ENCODE measurements at places on chromosomes 7 and 10.

- no peak for DNase-seq
These were observed 25.9 kb downstream of the GRK5 start for GRCh38 chr10:119233123-119233820.

GRCh38 chr7:33128631-33128989 lies 754 bp upstream of the BBS9 start:
- no peak for DNase-seq

GRCh38 chr10:34698248-34698831 lies 116.8 kb downstream of the PARD3 start:
- DNase-seq, result no peak

DNA sequence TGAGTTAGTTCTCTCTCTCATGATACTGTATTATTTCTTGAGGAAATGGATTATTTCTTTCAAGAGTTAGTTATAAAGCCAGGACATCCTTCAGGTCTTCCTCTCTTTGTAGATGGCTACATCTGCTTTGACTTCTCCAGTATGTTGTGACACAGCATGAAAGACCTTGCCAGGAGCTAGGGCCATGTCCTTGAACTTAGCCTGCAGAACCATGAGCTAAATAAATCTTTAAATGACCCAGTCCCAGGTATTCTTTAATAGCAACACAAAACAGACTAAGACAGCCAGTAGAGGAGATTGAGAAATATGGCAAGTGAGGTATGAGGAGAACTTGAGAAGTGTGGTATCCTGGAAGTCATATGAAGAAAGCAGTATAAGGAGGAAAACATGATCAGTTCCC lies 214.9 kb upstream of the PPP1R3A start:
- DNase-seq, result no peak

GRCh38 chr10:70355051-70356021 lies 27.1 kb downstream of the LRRC20 start:
- no peak for DNase-seq

- no peak for DNase-seq
These were observed 7.0 kb upstream of the NDST2 start for GRCh38 chr10:73818402-73818801.

GRCh38 chr7:45601816-45602540 lies 27.8 kb downstream of the ADCY1 start:
- DNase-seq, result no peak

GRCh38 chr7:36216063-36216684 lies 63.1 kb downstream of the EEPD1 start:
- no peak for DNase-seq

DNA sequence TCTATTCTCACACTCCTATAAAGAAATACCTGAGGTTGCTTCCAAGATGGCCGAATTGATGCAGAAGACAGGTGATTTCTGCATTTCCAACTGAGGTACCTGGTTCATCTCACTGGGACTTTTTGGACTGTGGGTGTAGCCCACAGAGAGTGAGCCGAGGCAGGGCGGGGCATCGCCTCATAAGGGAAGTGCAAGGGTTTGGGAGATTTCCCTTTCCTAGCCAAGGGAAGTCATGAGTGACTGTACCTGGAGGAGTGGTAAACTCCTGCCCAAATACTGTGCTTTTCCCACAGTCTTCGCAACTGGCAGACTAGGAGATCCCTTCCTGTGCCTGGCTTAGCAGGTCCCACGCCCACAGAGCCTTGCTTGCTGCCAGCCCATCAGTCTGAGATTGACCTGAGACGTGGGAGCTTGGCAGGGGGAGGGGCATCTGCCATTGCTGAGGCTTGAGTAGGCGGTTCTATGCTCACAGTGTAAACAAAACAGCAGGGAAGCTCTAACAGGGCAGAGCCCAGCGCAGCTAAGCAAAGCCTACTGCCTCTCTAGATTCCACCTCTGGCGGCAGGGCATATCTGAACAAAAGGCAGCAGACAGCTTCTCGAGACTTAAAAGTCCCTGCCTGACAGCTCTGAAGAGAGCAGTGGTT lies 152.2 kb downstream of the ARL4A start:
- no peak for DNase-seq

DNA sequence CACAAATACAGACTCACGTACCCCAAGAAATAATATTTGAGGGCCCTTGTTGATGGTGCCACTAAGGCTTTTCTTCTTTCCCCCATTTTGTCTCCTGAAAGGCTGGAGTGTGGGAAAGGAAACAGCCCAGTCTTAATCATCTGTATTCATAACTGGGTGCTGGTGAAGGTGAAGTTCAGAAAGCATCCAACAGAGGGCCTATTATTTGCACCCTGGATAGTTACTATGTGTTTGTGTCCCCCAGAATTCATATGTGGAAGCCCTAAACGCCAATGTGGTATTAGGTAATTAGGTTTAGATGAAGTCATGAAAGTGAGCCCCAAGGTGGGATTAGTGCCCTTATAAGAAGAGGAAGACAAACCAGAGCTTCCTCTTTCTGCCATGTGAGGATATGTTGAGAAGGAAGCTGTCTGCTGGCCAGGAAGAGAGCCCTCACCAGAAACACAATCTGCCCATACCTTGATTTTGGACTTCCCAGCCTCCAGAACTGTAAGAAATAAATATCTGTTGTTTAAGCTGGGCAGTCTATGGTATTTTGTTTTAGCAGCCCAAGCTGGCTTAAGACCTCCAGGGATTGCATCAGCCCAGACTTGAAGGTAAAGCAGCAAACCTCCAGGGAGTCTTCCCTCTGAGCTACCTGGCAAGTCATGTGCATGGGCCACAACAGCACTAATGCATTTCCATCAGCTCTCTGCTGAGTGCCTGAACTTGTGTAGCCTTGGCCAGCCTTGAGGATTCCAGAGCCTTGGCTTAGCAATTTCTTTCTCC lies 90.0 kb upstream of the ADRB1 start:
- DNase-seq, result no peak

- no peak for DNase-seq
These were observed 803 bp upstream of the STK31 start for GRCh38 chr7:23709081-23709750.

- no peak for DNase-seq
These were observed 9.3 kb downstream of the NOD1 start for GRCh38 chr7:30469303-30469702.

DNA sequence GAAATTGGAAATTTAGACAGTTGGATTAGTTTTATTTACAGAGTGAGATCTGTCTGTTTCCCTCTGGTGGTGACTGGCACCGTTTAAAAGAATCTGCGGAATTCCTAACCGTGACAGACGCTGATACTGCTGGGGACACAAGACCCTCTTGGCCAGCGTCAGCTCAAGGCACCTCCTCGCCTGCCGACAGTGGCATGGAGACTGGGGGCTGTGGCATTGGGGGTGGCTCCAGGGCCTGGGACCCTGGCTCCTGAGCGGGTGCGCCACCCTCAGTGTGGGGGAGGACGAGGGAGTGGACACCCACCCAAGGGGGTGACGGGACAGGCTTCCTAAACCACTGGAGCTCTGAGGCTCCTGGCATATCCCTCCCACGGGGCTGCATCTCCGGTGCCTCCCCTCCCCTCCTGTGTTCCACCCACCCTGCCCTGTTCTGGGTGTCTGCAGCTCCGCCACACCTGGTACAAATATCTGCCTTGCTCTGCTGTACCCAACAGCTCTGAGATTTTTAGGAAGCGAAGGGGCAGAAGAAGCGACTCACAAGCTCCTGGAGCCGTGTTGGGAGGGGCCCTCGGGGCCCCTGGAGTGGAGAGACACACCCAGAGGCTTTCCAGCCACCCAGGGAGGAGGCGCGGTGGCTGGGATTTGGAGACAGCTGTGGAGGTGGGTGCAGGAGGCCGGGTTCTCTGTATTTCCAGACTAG lies 178.7 kb downstream of the DNAJB6 start:
- no peak for DNase-seq

- no peak for DNase-seq
These were observed 535.9 kb downstream of the TFEC start for GRCh38 chr7:115494529-115495147.

DNA sequence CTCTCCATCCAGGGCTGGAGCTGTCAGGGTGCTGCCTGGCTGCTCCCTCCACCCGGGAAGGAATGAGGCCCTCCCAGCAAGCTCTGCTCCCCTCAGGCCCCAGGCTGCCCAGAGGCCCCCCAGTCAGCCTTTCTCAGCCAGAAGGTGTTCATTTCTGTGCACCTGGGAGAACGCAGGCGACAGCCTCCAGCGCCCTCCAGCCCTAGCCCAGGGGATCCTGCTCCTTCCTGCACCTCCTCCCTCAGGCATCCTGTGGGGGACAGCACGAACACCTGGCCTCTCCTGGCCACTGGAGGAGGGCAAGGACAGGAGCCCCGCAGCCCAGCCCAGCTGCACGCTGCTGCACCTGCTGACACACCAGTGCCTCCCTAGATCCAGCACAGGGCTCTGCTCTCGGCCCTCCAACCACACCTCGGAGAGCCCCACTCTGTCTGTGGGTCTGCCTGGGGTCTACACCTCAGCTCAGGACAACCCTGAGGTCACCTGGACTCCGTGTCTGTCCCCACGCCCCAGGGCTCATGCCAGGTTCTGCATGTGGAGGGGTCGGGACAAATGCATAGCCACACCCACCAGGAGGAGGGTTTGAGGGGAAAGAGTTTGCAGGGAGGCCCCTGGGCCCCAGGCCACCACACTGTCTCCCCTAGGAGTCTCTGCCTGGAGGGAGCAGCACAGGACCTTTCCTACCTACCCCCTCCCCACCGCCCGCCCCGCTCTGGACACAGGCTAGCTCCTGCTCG lies 7.4 kb upstream of the PWWP2B start:
- DNase-seq, result no peak

DNA sequence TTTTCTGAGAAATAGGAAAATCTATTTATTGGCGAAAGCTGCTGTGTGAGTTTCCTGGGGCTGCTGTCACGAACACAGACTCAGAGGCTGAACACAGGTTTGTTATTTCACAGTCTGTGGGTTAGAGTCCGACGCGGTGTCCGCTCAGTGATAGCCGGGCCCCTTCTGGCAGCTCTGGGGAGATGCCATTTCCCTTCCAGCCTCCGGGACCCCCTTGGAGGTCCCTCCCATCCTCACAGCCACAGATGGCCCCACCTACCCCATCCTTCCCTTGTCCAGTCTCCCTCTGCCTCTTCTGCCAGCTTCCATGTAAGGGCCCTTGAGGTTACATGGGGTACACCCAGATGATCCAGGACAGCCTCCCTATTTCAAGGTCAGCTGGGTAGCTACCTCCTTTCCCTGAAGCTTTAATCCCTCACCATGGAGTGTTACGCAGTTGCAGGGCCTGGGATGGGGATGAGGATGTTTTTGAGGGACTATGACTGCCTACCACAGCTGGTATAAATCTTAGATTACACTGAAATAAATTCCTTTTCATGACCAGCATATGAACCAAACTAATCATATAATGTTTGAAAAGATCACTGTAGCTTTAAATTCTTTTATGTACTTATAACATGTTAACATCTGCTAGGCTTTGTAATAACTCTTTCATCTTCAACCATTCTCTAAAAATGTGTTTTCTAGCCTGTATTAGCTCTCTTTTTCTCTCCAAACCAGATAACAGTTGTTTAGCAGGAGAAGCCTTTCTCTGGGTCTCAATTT lies 98.5 kb downstream of the WDR37 start:
- DNase-seq, result no peak

DNA sequence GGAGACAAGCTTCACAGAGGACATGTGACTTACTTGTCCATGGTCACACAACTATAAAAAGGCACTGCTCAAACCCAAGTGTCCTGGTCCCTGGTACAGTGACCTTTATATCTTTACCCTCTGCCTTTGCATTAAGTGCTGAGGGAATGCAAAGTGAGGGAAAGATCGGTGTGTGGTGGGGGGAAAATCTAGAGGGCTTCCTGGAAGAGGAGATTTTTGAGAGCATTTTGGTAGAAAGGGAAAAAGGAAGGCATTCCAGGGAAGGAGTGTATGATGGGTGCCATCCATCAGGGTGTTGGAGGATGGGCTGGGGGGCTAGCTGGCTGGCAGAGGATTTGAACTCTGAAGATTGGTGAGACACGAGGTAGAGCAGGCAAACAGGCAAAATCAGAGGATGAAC lies 9.3 kb downstream of the ZNF503 start:
- DNase-seq, result no peak

- DNase-seq, result no peak
These were observed 283.5 kb downstream of the PLXNA4 start for GRCh38 chr7:132292803-132293202.

GRCh38 chr7:4066626-4067475 lies 615.2 kb upstream of the FOXK1 start:
- DNase-seq, result no peak

GRCh38 chr7:114988026-114988425 lies 66.1 kb downstream of the MDFIC start:
- DNase-seq, result no peak

DNA sequence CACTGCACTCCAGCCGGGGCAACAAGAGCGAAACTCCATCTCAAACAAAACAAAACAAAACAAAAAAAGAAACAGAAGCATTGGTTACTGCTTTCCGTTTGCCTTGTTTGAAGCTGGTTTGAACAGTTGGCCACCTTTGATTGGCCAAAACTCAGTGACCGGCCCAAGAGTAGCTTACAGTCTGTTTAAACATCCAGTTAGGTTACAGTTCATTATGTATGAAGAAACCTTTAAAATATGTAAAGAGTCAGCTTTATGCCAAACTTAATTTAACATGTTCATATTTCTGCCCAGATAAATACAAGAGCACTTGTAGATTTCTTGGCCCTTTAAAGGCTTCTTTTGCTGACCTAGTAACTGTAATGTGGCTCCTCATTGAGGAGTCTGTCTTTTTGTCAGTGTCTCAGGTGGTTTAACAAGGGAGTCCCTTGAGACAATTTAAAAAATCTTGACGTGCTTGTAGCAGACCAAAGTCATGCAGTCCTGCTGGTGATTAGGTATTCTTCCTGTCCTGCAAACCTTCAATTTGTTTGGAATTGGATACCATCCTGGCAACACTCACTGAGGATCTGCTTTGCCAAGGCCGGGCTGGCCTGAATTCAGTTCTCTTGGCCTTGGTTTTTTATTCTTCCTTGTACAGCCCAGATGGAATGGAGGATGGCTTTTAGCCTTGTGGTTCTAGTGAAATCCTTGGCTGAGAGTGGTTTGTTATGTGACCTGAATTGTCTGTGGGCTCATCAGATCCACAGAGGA lies 128.9 kb downstream of the PLXDC2 start:
- DNase-seq, result no peak

GRCh38 chr7:114922652-114923402 lies 933 bp downstream of the MDFIC start:
- DNase-seq, result peak; percentile 76

GRCh38 chr10:72310636-72311035 lies 36.9 kb downstream of the DDIT4 start:
- no peak for DNase-seq

Measured in CD4-positive, alpha-beta memory T cell (primary cell).